ENCODE measurements at places on chromosomes 7 and 10. TPM values are rescaled to one million over a fixed set of nuclear protein-coding genes. Genes with fewer than 3 reads are reported as not detected.
A peak's percentile ranks its signal among the peaks of the same experiment; 100 is the strongest.

Gene HTR7
- not detected for total RNA-seq

Gene DPYSL4
- 24.9 TPM for total RNA-seq

Gene INMT
- 48.1 TPM for total RNA-seq

Gene LRRC4
- 2.4 TPM for total RNA-seq

Gene ACSM6
- total RNA-seq = not detected

Gene SPDYE8
- not detected for total RNA-seq

Gene TRIL
- 2.3 TPM for total RNA-seq

Gene COL28A1
- 5.6 TPM for total RNA-seq

Gene SEMA3E
- total RNA-seq = 0.24 TPM

Gene HOXA2
- total RNA-seq = 0.14 TPM

Gene SPDYE1
- not detected for total RNA-seq

Gene CYP3A5
- not detected for total RNA-seq

Gene VSIR
- total RNA-seq = 140 TPM

Gene GNAT3
- not detected for total RNA-seq

DNA sequence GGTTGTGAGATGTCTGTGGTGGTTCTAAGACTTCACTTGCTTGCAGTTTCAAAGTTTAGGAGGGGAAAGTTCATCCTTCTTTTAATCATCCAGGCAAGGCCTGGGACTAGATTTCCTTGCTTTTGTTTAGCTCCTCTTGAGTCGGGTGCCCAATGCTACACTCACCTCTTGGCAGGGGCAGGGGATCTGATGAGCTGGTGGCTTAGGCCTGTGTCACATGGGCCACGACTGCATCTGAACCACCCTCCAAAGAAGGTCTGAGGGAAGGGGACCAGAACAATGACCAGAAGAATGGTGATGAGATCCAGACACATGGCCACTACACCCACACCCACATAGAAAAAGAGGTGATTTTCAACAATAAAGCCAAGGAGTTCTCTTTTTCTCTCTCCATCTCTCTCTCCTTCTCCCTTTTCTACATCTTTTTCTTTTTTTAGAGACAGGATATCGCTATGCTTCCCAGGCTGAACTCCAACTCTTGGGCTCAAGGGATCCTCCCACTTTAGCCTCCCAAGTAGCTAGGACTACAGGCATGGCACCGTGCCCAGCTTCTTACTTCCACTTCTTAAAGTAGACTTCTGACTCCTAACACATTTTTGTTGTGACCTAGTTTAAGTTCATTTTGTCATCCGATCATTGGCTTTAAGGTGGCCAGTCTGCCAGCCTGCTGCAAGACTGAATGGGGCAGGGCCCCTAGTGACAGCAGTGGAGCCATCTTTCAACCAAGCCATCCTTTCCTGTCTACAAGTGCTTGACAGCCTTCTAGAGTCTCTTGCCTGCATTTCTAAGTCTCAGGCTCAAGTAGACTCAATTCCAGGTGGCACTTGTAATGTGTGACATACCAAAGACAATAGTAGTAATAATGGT lies 350.9 kb downstream of the RNLS start:
- DNase-seq = peak; percentile 91

GRCh38 chr7:47179812-47180515 lies 401.9 kb downstream of the TNS3 start:
- no peak for DNase-seq

DNA sequence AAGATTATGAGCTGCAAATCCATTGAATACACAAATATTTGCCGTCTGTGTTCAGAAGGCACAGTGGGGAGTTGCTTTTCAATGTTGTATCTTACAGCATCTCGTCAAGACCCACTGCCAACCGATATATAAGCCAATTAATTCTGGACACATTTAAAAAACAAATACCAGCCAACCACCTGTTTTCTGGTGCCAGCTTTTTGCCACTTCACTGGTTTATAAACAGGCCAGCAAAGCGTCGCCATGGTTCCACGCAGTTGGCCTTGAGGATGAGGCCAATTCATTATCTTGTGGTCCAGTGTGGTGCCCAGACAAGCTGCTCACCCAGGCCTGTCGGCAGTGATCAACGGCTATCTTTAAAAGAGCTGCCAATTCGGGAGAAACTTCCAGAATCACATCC lies 321.0 kb downstream of the TCERG1L start:
- DNase-seq = no peak

DNA sequence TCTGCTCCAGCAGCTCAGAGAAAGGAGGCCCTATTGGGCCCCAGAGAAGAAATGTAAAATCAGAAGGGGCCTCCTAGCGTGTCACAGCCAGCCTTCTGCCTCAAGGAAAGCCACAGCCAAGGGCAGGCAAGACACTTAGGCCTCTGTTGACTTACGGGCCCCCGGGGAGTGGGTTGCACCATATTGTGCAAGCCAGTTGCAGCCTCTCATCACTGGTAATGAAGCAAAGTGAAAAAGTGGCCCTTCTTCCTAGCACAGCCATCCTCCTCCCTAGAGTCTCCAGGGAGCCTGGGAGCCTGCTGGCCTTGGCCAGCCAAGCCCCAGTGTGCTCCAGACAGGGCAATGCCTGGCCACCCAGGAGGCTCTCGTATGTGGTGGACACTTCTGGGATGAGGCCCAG lies 56.2 kb upstream of the GDF10 start:
- no peak for DNase-seq

- no peak for DNase-seq
Observed at GRCh38 chr10:130337305-130337640, 201.1 kb downstream of the GLRX3 start.

GRCh38 chr10:120555842-120556532 lies 99.0 kb downstream of the PLPP4 start:
- DNase-seq = no peak

DNA sequence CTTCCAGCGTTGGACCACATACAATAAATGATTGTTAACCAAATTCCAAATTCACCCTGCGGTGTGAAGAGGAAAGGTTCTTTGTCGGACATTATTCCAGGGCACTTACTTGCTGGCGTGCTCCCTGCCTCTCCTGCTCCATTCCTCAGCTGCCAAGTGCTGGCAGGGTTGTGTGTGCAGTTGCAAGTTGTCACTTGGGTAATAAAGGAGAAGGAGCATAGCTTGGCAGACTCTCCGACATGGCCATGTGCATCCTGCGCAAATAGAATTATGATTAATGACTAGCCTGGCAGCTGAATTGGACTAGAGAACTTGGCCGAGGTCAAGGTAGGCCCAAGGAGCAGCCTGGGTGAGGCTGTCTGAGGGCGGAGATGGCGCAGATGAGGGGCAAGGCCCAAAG lies 92.3 kb upstream of the ELMO1 start:
- no peak for DNase-seq

DNA sequence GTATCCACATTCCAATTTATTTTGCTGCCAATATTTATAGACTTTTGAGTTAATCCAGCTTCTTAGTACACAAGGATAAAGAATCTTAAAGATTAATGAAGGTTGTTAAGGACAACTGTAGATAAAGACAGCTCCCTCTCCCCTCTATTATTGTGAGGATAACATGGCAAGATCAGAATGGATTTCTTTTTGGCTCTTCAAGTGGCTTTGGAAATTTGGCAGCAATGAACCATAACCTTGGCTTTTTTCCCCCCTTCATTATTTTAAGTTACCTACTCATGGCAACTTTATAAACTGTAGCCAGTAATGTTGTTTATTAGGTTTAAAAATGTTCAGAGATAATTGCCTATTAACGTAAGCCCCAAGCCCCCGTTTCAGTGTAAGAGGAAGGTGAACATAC lies 131.1 kb upstream of the SLC26A5 start:
- DNase-seq = no peak

- no peak for DNase-seq
Observed at GRCh38 chr7:17126413-17127268, 171.8 kb upstream of the AHR start.

DNA sequence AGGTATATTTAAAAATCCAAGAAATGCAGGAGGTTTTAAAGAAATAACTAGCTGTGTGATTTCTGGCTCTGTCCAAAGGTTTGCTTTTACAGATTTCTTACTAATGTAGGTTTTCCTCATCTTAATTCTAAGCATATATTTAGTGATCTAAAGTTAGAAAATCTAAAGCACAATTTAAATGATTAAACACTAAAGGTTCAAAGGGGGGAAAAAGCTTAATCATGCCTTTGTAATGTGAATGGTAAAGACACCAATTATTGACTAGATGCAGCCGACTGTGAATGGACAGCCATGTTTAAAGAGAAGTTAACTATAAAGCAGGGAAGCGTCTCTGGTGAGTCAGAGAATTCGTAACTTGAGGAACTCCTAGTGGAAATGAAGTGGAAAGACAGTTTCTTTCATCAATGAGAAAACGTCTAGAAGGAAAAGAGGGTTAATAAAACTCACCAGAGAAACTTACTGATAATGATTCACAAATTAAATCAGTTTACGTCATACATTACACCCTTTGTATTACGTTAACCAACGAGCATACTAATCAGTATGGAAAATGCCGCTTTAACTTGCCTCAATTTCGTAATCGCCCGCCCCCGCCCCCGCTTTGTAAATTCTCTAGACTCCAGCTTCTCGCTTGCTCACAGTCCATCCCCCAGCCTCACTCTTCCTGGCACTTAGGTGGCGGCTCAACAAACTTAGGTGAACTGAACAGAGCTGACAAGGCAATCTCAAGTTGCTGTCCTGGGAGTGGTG lies 1.1 kb upstream of the HBP1 start:
- DNase-seq = no peak

- DNase-seq = no peak
Observed at GRCh38 chr10:129491123-129491734, 24.2 kb downstream of the MGMT start.

DNA sequence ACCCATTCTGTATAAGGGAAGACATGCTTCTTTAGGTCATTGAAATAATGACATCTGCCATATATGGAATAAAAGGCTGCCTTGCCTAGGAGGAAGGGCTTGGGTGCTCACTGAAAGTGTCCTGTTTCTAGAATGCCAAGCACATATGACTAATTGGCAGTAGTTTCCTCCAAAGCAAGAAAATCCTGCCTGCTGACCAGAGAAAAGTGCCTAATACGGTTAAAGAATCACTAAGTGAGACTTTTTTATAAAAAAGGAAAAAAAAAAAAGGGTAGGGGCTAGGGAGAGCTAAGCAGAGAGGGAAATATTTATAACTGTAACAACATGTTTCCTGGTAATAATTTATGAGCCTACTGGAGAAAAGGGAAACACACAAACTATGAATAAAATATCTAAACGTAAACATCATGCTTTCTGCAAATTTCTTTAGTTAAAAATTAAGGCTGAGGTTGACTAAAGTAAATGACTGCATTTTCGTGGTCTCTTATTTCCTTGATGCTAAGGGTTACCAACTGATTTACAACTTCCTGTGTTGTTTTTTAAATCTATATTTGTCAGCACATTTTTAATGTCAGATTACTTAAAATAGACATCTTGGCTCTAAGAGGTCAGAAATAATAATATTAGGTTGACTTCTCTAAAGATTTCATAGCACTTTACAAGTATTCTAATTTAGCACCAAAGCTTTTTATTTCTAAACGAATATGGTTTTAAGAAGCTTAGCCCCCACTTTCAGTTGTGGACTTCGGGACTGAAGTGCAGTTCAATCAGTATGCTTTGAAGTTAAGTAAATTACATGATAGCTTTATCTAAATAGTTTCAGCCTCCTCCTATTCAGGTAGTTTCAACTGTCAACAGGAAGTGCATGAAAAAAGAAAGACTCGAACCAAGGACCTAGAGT lies 89.6 kb downstream of the CABCOCO1 start:
- no peak for DNase-seq

- DNase-seq = no peak
Observed at GRCh38 chr7:141466151-141466904, 84.9 kb upstream of the AGK start.

DNA sequence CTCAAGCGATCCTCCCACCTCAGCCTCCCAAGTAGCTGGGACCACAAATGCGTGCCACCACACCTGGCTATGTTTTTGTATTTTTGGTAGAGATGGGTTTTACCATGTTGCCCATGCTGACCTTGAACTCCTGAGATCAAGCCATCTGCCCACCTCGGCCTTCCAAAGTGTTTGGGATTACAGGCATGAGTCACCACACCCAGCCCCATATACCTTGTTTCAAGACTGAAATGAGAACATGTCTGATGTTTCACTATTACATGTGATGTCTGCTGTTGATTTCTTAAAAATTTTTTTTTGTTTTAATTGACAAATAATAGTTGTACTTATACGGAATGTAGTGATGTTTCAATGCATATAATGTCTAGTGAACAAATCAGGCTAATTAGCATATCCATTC lies 14.5 kb downstream of the KLHL7 start:
- DNase-seq = no peak

- no peak for DNase-seq
Observed at GRCh38 chr7:27103489-27104226, 1.2 kb upstream of the HOXA2 start.

DNA sequence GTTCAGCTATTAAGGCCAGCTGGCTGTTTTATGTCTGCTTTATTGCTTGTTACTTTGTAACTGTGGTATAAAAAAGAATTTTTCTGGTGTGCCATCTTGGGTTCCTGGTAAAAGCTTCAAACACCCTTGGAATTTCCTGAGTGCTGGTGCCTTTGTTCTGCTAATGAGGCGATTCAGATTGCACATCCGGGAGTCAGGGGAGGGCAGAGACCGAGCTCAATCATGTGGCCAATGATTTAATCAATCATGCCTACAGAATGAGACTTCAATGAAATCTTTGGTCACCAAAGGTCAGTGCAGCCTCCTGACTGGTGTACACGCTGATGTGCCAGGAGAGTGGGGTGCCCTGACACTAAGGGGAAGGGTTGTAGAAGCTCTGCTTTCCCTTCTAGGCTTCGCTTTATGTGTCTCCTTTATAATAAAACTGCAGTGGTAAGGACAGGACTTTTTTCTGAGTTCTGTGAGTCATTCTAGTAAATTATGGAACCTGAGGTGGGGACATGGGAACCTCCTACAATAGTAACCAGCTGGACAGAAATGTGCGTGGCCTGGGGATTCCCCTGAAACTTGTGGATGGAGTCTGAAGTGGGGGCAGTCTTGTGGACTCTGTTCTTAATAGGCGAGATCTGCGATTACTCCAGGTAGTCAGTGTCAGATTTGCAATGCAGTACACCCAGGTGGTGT lies 69.4 kb upstream of the OGDHL start:
- no peak for DNase-seq

- peak; percentile 40 for DNase-seq
Observed at GRCh38 chr7:292826-293225, 2.9 kb downstream of the FOXL3 start.

- DNase-seq = no peak
Observed at GRCh38 chr10:20993830-20994527, 96.9 kb upstream of the NEBL start.

GRCh38 chr7:18508443-18509427 lies 13.2 kb downstream of the HDAC9 start:
- DNase-seq = no peak

DNA sequence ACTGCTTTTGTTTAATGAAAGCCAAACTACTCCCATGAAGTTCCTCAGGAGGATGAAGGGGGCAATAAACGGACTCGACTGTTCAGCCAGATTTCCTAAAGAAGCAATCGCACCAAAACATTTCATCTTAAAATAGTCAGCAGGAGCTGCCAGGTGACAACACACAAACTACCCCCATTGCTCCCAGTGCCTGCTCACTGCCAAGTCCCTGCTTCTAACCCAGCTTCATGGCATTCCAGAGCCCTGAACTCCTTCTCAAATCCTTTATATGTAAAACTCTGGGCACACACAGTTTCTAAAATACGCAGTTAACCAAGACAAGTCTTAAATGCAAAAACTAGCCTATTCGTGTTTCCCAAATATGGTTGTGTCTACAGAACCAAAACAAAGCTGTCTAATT lies 110.0 kb downstream of the SORBS1 start:
- DNase-seq = no peak

- DNase-seq = peak; percentile 91
Observed at GRCh38 chr7:76291351-76292212, 10.9 kb upstream of the HSPB1 start.
